ENCODE measurements at places on chromosomes 16 and 17.

DNA sequence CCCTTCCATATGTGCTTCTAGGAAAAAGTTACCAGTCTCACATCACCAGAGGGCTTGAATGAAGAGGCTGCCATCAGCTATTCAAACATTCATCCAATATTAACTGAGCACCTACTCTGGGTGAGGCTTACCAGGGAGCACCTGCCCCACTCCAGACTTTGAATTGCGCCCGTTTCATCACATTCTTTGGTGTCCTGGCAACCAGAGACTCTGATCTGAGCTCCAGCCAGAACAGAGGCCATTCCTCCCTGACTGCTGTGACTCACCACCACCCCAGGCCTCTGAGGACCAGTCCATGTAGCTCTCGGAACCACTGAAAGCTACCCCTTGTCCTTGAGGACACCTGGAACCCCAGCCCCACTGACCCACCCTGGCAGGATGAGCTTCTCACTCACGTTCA is at the start of gene C16orf96:
TSS of gene C16orf96 (plus strand) at position 229 of the 400 bp plus-strand sequence. CDS start at position 379, 150 bp downstream.
- no peak for DNase-seq

- peak; percentile 44 for DNase-seq
These were observed 3.3 kb downstream of the CD2BP2 start for GRCh38 chr16:30351586-30352419.

GRCh38 chr17:47902039-47902744 is 6.2 kb downstream of the SP2 start:
- DNase-seq: no peak

DNA sequence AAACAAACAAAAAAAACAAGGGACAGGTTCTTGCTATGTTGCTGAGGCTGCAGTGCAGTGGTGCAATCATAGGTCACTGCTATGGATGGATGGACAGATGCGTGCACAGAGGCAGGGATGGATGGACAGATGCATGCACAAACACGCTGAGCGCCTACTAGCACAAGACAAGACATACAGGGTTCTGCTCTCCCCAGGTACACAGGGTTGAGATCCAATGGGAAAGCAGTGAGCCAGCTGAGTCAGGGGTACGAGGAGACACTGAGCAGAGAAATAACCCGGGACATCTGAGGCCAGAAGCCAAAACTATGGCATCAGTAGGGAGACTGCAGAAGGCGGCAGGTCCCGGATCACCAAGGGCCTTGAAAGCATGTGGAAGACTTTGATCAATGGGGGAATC is 6.2 kb downstream of the IL32 start:
- DNase-seq: no peak

DNA sequence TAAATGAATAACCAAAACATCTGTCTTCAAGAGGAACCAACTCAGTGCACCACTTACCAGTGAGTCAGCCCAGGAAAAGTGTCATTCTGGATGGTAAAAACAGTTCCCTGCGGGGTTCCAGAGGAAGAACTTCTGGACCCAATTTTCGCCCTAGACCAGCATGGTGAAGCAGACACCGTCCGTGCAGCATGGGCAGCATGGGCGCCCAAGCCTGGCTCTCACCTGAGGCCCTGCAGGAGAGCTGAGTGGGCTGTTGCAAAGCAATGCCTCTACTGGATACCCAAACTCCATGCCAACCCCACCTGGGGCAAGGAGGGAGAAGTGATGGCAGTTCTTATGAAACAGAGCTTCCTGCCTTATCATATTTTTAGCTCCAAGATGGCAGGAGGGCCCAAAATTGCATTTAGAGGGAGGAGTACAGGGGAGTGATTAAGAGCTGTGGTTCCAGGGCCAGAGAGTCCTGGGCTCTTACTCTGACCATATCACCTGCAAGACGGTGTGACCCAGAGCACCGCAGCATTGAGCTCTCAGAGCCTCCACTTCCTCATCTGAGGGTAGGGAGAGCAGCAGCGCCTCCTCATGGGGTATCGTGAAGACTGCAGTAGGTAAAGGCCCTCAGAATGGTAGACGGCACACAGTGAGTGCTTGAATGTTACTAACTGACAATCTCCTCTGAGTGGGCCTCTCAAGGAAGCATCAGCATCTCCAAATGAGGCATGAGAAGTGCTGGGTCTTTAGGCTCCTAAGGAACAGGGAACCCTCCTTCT is 16.6 kb upstream of the INPP5K start:
- DNase-seq: no peak

DNA sequence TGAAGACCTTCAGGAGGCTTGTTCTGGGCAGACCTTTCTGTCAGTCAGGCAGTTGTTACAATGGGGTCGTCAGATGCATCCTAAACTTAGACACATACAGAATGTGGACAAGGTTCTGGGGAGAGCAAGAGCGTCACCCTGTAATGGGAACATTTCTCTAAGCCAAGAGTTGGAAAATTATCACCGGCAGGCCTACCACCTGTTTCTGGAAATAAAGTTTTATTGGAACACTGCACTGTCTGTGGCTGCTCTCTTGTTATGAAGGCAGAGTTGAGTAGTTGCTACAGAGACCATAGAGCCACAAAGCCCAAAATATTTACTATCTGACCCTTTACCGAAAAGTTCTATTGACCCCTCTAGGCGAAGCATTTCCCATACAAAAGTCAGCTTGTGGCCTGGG is 106.2 kb downstream of the CPPED1 start:
- DNase-seq: no peak
